ENCODE measurements at places on chromosomes 5 and 9.

DNA sequence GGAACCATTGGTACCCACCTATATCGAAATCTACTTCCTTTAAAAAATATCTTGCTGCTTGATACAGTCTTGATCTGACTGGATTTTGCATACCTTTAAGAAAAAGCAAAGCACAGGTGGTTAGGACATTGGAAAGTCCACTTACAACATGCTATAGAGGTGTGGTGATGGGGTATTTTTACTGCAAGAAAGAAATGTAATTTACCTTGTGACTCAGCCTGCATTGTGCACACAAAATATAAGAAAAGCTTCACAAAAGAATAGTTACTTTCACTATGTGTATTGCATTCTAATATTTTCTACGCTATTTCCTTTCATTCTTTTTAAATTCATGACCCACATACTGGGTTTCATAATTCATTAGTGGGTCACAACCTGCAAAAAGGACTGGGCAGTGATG lies 236.2 kb upstream of the RASEF start:
- DNase-seq: no peak

DNA sequence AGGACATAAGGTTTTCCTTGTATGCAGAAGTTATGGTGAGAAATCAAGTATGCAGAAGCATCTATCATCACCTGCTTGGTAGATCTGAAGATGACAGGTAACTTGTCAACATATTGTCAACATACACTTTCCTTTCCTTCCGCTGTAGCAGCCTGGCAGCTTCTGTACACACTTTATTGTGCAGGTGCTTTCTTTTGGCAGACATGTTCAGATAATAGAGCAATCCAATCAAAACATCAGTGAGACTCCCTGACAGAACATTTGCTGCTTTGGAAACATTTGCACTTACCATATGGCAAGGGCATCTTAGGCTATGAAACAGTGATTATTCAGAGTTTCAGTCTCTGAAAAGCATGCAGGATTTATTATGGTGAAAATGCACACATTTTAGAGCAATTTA lies 161.1 kb upstream of the CDH12 start:
- DNase-seq: no peak

DNA sequence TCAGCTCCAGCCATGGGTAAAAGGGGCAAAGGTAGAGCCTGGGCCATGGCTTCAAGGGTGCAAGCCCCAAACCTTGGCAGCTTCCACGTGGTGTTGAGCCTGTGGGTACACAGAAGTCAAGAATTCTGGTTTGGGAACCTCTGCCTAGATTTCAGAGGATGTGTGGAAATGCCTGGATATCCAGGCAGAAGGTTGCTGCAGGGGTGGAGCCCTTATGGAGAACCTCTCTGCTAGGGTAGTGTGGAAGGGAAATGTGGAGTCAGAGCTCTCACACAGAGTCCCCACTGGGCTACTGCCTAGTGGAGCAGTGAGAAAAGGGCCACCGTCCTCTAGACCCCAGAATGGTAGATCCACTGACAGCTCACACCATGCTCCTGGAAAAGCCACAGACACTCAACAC lies 117.1 kb downstream of the NREP start:
- no peak for DNase-seq

GRCh38 chr5:172958331-172959046 lies 735 bp upstream of the RPL26L1 start:
- peak; percentile 49 for DNase-seq

DNA sequence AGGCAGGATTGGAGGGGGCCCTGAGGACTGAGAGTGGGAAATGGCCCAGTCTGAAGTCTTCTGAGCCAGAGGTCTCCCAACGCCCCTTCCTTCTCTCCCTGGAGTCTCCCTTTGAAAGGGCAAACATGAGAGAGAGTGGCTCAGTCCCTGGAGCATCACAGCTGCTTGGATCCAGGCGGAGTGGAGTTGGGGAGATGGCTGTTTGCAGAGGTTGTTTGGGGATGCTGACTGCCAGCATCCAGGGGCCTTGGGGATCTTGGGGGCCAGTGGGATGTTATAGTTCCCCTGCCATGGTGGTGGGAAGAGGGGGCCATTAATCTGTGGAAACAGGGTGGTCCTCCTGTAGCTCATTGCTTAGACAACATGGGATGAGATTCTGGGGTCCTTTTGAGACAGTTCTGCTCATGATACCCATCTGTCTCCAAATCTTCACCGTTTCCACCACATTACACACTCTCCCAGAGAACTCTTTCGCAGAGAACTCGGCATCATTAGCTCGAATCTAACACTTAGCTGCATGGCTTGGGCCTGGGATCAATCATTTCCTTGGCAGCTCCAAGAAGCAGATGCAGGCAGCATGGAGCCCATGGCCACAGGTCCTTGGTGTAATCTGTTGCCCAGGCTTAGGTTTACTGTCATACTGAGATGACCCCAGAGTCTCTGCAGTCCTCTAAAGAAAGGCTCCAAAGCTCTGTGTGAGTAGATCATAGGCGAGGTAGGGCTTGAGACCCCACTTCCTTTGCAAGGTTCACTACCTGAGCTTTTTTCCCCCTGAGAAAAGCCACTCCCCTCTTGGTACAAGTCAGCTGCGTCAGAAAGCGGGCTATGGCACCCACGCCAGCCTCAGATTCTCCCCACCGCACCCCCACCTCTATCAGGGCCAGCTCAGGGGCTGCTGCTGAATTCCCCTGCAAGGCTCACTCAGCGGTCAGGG lies 54.4 kb upstream of the SH3PXD2B start:
- DNase-seq: no peak

DNA sequence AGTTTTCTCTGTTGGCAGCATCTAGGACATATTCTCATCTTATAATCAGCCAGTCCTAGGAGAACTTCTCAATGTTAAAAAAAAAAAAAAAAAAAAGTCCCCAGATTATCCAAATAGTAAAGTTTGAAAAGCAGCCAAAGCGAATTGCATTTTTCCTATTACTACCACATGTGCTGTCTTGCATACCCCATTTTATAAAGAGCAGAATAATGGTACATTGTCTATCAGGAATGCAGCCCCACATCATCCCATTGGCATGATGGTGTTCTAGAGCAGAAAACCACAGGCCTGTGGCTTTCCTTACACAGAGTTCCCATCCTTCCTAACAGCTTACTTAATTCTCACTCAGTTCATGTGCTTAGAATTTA lies 381.6 kb downstream of the TMEM38B start:
- DNase-seq: no peak

GRCh38 chr9:36640771-36641381 lies 68.2 kb downstream of the MELK start:
- DNase-seq: no peak

DNA sequence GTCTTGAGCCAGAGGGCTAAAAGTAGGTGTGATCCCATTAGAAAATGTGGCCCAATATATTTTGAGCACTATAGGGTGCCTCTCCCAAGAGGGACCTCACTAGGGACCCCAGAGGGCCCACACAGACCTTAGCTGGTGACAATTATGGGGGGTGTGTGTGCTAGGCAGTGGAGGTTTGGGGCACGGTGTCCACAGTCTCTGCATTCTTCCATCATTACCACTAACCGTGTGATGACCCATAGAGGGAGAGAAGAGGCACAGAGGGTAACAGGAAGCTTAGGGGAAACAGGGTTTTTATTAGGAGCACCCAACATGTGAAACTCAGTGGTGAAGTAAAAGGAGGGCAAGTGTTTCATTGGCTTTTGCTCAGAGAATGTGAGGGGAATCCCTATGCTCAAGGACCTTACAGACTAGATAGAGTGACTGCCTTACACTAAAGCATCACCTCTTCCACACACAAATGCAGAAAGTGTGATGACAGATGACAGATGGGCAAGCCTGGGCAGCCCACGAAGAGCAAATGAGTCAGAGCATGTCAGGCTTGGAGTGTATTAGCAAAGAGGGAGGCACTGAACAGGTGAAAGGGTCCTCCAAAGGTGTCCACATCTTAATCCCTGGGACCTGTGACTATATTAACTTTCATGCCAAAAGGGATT lies 2.5 kb upstream of the ACTL7A start:
- DNase-seq: no peak

GRCh38 chr9:95857896-95858295 lies 17.6 kb upstream of the ERCC6L2 start:
- DNase-seq: no peak

DNA sequence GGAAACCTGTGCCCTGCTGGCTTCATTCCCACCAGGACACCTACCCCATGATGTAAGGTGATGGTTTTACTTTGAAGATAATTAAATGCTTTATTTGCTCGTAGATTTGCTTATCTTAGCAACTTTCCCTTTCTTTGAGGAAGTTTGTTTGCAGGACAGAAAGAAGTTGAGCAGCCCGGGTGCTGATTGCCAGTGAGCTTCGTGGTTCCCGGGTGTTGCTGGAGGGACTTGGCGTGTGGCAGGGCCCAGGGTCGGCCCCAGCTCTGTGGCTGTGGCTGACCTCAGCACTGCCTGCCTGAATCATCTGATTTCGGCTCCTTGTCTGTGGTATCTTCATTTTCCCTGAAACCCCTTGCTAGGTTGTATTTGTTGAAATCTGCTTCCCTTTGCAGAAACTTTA lies 8.7 kb downstream of the POMT1 start:
- DNase-seq: no peak

DNA sequence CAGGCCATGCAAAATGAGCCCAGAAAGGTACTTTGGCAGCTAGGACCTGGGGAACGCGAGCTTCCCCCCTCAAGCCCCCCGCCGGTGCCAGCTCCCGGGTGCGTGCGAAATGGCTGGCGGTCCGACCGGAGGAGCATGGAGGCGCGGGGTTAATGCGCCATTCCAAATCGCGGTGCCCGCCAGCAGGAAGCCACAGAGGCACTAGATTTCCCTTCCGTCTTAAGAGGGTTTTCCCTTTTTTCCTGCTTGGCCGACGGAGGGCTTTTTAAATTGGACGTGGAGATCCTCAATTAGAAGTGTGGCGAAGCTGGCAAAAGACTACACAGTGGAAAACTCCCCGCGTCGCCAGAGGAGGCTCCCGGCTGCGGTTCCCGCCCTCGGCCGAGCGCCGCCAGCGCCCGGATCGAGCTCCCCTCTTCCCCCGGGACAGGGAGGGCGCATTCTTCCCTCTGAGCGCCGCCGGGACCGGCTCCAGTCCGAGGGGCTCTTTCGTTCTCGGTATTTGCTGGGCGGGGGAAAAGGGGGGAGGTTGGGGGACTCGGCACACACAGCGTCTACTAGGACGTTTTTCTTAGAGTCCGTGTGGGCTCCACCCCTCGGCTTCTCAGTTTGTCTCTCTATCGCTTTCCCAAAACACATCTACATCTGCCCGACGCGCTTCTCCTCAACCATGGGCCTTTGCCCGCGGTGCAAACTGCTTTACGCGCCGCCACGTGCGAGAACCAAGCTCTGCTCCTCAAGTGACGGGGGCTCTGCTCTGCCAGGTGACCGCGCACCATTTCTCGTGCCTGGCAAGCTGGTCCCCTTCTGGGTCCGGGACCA lies 3.0 kb downstream of the GDNF start:
- DNase-seq: no peak

- no peak for DNase-seq
These were observed 130.9 kb downstream of the PALM2AKAP2 start for GRCh38 chr9:109910671-109911518.

DNA sequence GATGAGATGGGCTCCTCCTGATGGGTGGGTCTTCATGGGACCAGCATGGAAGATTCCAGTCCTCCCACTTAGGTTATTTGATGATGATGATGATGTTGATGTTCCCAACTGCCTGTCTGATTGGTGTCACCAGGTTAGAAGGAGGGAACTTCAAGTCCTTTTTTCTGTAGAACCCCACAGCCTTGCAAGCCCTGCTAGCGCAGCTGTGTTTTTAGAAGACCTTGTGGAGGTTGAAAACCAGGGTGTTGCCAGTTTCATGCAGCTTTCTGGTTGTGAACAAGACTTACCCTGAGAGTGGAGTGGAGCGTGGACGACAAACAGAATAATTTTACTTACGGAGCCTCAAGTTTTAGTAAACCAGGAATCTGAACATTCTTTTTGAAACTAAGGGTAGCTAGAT lies 83.0 kb downstream of the TRIO start:
- DNase-seq: no peak

DNA sequence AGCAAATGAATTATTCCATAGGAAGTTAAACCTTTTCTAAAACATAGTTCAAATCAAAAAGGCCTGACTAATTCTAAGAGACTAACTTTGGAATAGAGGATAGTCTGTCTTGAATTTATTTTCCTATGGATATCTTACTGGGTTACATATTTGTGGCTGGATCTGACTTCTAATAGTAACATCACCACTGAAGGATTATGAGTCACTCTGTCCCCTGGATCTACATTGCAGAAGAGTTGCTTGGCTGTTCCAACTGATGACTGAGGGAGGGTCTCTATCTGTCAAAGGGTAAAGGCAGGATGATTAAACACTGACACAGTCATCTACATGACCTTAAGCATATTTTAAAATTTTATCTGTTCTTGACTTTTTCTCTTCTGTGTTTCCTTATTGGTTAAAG lies 119.6 kb upstream of the FST start:
- DNase-seq: no peak

- no peak for DNase-seq
These were observed 40.8 kb downstream of the FCHO2 start for GRCh38 chr5:72996632-72997031.

GRCh38 chr5:56493766-56494165 lies 260.6 kb upstream of the ANKRD55 start:
- no peak for DNase-seq

DNA sequence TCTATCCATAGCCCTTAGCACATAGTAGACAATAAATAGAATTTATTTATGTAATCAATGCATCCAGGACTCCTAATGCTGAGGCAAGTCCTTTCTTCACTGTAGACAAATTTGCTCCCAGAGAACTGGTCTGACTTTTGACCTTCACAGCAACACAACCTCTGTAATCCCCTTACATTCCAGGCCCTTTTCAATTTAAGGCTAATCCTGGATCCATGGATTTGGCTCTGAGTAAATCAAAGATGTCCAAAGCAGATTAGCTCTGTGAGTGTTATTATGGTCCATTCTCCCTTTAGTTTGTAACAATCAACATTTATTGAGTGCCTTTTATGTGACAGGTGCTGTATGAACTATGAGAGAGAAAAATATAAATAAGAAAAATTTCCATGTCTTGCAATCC lies 27.4 kb upstream of the TMC1 start:
- DNase-seq: no peak
